Sigmoid colon (tissue), 7 donors: ENCODE measurements at places on chromosomes 1 and 21. TPM values are rescaled to one million over a fixed set of nuclear protein-coding genes. Genes with fewer than 3 reads are reported as not detected.

- H3K4me3 ChIP-seq, result peak within 1 kb of the TSS; percentile 89
- no peaks in the 10 kb centered on the region for H3K27me3 ChIP-seq
- peak; percentile 91 for DNase-seq
- H3K4me1 ChIP-seq, result peaks cover 57% of the 10 kb centered on the region
- peak within 1 kb of the TSS; percentile 99 for H3K27ac ChIP-seq
Measured at GRCh38 chr21:46097336-46098293, at the start of gene COL6A2. Gene COL6A2 (plus strand): TSS chr21:46098112.

DNA sequence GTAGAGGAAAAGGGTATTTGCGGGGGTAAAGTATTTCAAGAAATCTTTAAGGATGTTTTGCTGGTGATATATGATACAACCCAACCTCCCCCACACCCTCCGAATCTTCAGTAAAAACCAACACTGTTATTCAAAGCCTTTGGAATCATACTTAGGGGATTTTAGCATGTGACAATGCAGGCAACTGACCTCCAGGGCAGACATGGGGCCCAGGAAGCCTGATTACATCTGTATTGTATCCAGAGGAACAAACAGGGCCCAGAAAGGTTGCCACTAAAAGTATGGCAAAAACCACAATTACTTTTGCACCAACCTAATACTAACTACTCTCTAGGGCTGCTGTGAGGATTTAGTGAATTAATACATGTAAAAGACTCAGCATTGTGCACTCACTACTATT, 43.9 kb upstream of the CNN3 start:
- H3K27me3 ChIP-seq, result no peaks in the 10 kb centered on the region
- H3K4me3 ChIP-seq, result no peak overlapping the region
- no peaks in the 10 kb centered on the region for H3K4me1 ChIP-seq
- DNase-seq, result no peak
- no peaks in the 10 kb centered on the region for H3K36me3 ChIP-seq
- no peak overlapping the region for H3K27ac ChIP-seq

NBPF4 gene
- not detected for total RNA-seq

DNA sequence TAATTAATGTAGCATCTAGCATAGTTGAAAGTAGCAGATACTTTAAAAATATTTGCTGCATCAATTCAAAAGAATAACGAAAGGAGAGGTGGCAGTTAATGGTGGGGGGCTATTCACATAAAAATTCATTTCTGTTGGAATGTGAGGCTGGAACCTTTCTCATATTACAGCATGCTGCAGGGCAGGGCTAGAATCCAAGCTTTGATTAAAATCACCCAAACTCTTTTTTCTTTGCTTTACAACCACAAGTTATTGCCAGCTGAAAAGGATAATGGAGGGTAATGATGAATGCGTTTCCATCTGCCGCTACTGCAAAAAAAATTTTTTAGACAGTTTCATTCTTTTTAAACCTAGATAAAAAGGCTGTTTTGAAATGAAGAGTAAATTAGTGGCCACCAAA, 9.8 kb downstream of the DISP1 start:
- H3K27me3 ChIP-seq, result no peaks in the 10 kb centered on the region
- DNase-seq, result no peak
- H3K4me3 ChIP-seq, result no peak overlapping the region
- no peaks in the 10 kb centered on the region for H3K36me3 ChIP-seq

CD1E gene
- total RNA-seq, result not detected
